Caco-2 (cell line): ENCODE measurements at places on chromosomes 2 and 18.

DNA sequence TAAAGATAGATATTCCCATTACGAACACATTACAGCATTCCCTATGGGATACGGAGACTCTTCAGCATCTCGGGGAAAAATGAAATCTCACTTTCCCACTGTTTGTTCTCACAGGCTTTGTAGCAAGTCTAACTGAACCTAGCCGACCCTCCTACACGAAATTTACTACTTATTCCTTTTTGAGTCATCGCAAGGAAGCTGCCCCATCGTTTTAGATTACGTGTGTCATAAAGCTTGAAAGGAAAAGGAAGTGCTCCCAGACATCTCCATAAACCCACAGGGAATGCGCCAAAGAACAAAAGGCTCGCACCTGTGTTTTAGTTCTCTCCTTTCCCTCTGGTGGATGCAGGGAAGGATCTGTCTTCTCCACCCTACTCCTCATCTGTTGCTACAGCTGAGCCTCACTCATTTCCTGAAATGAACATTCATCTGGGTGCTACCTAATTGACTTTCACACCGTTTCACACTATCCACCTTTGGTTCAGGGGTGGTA is 76.2 kb upstream of the STK39 start:
- no peak for DNase-seq

- DNase-seq: no peak
These were observed 151.5 kb downstream of the SLC8A1 start for GRCh38 chr2:40300391-40300790.

- DNase-seq: no peak
These were observed 602.9 kb downstream of the NYAP2 start for GRCh38 chr2:226002438-226002837.

DNA sequence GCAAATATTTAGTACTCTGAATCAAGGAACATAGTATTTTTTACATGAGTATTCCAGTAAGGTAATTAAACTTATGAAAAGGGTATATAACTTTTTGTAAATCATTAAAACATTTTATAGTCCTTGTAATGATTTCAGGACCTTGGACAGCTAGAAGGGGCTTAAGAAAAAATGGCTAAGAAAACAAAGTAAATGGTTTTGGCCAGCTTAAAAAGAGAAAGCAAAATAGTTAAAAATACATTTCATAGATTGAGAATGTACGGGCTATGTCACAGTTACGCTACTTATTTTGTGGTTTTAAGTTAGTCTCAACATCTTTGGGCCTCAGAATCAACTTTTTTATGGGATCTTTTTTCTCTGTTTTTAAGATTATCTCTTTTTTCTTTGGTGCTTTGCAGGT is 26.7 kb downstream of the POLI start:
- no peak for DNase-seq

GRCh38 chr2:9163306-9164111 is 43.1 kb upstream of the ASAP2 start:
- no peak for DNase-seq

GRCh38 chr2:221429741-221430491 is 142.2 kb downstream of the EPHA4 start:
- DNase-seq: no peak

DNA sequence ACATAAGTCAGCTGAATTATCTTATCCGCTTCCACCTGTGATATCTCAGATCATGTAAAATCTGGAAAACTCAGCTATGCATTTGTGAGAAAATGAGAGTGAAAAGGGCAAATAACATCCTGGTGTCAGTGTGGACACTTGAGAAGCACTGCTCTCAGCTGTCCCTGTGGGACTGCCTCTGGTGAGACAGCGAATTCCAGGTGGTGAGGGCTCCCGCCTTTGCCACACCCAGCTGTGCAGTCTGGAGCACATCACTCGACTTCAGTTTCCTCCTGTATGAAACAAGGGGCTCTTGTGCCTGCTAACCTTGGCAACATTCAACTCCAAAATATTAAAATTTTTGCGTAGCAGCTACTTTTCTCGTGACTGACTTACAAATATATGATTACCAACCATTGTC is 194.9 kb upstream of the BOD1L2 start:
- DNase-seq: no peak

DNA sequence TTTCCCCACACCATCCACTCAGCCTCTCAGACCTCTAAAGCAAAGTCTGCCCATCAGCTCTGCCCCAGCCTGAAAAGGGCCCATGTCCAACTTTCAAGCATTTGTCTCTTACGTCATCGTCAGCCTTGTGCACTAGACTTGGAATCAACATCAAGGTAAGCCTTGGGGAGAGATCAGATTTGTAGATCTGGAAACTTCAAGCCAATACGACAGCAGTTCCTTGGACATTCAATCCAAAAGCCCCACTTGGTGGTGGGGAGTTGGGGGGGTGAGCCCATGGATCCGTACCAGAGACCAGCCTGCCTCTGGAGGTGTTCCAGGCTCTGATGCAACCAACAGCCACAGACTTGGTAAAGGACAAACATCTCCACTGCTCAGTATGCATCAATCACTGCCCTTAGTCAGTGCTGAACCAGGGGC is 206.8 kb upstream of the MEIS1 start:
- no peak for DNase-seq

DNA sequence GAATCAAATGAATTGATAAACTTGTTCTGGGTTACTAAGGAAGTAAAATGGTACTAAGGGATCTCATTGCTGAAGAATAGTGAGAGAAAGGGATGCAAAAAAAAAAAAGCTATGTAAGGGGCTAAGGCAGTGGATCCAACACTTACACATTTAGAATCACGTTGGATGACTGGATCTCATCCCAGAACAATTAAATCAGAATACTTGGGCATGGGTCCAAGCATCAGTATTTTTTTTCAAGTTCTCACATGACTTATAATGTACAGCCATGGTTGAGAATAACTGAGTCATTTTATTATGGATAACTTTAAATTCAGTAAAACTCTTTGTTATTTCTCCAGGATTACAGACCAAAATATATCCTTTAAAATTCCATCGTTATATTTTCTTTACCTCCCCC is 8.5 kb downstream of the DSC1 start:
- DNase-seq: no peak

DNA sequence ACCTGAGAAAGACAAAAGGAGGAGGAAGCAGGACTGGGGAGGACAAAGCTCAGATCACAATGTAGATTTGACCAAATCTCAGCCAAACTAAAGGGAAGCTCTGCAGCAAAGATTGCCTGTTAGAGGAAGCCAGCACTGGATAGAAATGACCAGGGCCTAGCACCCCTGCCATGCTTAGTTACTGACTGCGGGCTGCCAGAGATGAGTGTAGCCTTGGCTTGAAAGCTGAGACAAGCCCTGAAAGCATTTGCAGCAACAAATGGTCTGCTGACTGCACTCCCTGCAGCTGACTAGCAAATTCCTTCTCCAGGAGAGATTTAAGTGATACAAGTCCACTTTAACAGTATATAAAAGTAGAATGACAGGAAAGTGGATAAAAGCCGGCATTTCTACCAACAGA is 140.9 kb upstream of the CRIM1 start:
- DNase-seq: no peak

GRCh38 chr2:101431486-101431885 is 43.4 kb downstream of the RFX8 start:
- no peak for DNase-seq

- DNase-seq: no peak
These were observed 41.6 kb upstream of the SPAG16 start for GRCh38 chr2:213242653-213243052.
